Stimulated activated CD8-positive, alpha-beta memory T cell treated with anti-CD3 and anti-CD28 coated beads, Interleukin-4, amount 100 ng/mL, for 24 hours (primary cell): ENCODE measurements at places on chromosomes 5 and 9.

DNA sequence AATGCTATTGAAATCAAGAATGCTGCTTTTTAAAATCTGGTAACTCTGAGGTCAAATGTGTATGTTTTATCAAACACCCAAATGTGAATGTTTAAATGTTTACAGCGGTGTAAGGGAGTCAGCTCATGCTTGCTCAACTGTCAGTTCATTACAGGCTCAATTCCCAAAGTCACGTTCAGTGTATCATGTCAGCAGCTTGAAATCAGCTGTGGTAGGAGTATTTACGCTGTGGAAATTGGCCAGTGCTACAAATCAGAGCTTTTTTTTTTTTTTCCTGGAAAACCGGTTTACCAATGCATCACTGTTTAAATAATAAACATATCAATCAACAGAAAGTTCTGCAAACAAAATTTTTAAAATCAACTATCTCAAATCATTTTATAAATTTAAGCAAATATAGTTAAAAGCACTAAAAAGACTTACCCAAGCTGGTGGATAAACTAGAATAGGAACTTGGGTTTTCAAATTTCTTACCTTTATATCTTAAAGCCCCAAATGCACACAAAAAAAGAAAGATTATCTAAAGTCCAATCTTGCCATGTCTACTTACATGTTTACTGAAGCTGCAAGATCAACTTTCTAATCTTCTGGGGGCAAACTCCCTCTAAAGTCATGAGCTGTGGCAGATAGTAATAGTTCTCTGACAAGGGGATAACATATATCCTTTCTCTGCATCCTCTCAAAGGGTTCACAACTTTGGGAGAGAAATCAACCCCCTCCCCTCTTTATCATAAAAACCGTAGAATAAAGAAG, 57.6 kb upstream of the GRAMD2B start:
- DNase-seq: no peak

- DNase-seq: no peak
These were observed 56.9 kb upstream of the SMIM23 start for GRCh38 chr5:171728686-171729085.

DNA sequence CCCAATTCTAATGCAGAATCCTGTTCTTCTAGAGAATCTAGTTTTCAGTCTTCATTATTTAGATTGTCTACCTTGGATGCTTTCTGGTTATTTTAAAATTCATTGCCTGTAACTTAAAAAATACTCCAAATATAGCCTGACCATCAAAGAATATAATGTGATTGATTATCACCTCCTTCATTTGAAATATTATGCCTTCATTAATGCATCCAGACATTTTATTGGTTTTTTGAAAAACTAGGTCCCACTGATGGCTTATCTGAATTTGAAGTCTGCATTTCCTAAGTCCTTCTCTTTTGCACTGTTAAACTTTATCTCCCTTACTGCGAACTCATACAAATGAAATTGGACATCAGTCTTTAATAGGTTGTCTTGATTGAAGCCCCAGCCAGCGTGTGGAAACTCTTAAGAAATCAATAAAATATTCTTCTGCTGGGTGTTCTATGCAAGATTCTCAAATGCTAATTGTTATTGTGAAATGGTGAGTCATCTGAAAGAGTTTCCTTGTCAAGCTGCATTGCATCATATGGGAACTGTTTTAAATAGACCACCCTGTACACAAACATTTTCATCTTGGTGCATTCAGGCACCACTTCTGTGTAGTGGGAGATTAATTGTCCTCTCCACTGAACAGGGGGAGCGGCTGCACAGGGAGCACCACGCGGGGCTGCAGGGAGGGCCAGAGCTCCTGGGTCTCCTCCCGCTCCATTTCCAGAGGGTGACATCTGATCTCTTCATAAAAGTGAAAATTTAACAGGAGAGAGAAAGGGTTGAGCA, 92.3 kb upstream of the FANCC start:
- no peak for DNase-seq

DNA sequence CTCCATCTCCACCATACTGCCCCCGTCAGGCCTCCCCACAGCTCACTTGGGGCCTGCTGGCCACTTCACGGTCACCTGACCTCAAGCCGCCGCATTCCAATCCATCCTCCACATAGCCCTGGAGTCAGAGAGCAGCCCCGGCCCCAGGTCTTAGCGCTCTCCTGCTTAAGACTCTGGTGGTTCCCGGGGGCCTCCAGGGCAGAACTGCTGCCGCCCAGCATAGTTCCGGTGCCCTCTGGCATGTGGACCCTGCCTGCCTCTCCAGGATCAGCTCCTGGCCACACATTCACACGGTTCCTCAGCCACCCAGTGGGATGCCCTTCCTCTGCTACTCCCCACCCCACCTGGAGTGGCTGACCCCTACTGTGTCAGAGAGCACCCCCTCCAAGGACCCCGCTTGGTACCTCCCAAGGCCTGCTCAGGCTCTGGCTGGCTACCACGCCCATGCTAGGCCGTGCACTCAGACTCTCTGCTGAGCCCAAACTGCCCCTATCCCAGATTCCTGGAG, 8.7 kb downstream of the PHYKPL start:
- no peak for DNase-seq

DNA sequence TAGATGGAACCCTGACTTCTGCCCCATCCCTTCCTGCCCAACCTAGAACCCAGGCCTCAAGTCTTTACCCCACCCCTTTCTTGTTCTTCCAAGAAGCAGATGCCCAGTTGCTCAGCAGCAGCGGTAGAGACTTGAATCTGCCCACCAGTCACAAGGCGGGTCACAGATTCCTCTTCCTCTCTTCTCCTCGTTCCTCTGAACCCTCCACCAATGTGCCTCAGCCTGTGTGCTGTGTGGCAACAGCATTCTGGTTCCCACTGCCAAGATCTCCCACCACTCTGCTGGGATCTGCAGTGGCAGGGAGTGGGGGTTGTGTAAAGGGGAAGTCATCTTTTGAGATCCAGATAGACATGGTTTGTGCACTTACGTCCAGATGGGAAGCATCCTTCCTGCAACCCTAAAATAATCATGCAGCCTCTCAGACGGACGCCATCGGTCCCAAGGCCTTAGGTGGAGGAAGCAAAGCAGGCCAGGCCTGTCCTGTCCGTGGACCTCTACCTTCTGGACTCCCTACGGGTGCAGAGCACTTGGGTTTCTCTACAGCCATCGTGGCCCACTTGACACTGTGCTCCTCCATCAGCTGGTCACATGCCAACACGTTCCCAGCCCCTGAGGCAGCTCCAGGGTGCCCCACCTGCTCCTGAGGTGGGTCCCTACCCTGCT, 7.7 kb upstream of the RPL26L1 start:
- no peak for DNase-seq
